NCI-H1436 treated with DMSO at 0.1 percent for 48 hours (cell line): ENCODE measurements at places on chromosomes 4 and X.
A peak's percentile ranks its signal among the peaks of the same experiment; 100 is the strongest.

GRCh38 chr4:28176942-28177341, 1316.3 kb downstream of the STIM2 start:
- DNase-seq, result no peak

GRCh38 chr4:38275331-38276100, 315.3 kb downstream of the PTTG2 start:
- peak; percentile 79 for DNase-seq

DNA sequence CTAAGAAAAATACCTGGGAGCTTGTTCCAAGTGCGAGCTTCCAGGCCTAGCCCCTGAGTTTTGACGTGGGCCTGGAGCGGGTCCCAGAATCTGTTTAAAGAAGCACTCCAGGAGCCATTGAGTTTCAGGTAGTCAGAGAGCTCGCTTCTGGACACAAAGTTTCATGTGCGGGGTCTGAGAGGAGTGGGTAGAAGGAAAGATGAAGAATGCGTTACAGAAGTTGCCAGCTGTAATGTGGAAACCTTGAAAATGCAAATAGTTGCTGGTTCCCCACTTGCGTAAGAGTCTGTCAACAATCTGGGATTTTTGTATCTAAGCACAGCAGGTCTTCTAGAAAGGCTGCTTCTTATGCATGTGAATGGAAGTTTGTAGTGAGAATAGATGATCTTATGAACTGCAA, 77.5 kb upstream of the CLCN4 start:
- no peak for DNase-seq

DNA sequence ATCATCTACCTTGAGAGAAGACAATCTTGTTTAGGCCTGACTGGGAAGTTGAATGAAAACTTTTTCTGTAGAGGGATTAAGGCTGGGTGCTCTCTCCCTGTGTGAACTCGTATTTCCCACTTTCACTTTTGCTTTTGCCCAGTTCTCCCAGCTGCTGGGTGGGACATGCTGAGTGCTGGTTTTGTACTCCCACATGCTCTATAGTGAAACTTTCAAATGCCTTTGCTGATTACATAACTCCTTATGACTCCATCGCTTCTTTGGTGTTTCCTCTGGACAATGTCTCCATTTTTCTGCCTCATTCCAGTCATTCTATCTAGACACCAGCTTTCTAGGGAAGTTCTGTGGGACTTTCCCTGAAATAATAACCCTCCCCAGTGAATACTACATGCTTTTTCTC, 100.5 kb downstream of the CLNK start:
- no peak for DNase-seq

- DNase-seq, result no peak
Observed at GRCh38 chr4:183322326-183322725, at the start of gene CLDN24. TSS of gene CLDN24 (minus strand) at chr4:183322426. CDS start at chr4:183322426, 0 bp downstream.
